NCI-H510A treated with DMSO at 0.1 percent for 48 hours (cell line): ENCODE measurements at places on chromosomes 13 and 19.

- no peak for DNase-seq
These were observed 243.4 kb downstream of the ENOX1 start for GRCh38 chr13:43543331-43543730.

DNA sequence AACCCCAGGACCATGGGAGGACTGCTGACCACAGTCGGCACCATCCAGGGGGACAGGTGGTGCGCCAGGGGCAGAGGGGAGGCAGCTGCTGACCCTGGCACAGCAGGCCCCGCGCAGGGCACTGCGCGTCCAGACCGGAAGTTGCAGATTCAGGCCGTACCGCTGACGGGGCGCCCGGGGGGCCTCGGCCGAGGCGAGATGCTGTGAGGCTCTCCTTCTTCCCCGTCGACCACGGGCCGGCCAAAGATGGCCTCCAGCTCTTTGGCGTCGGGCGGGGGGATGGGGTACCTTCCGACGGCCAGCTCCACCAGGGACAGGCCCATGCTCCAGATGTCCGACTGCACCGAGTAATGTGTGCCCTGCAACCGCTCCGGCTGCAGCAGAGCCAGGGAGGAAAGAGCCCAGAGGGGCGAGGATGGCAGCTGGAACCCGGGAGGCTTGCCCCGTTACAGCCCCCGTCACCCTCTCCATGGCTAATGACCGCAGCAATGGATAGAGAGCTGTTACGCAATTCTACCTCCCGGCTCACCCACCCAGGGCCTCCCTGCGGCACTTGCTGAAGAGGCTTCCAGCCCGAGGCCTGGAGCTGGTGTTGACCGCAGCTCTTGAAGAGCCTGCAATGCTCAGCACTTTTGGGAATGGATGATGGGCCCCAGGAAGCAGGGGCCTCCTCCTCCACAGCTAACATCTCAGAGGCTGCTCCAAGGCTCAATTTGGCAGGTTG is 24.7 kb downstream of the MAP2K2 start:
- DNase-seq = no peak

GRCh38 chr19:2556221-2557092 is 80.5 kb downstream of the GADD45B start:
- DNase-seq = no peak

GRCh38 chr19:48745208-48745995 is 1.3 kb downstream of the IZUMO1 start:
- peak; percentile 46 for DNase-seq

DNA sequence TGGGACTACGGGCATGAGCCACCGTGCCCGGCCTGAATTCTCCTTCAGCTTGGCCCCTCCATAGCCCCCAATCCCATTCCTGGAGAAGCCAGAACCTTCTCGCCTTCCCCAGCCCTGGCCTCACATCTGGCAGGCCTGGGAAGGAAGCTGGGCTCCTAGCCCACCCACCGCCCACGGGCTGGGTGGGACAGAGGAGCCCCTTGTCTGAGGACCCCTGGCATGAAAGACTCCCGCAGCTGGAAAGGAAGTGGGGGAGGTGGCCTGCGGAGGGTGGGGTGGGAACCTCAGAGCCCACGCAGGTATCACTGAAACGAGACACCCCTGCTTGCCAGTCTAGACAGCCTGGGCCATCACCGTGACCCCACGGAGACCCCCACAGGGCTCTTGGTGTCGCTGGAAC is 7.7 kb upstream of the NANOS3 start:
- no peak for DNase-seq

GRCh38 chr13:32553720-32554119 is 15.1 kb upstream of the N4BP2L2 start:
- DNase-seq = no peak
